Mesothelial cell of epicardium (in vitro differentiated cells): ENCODE measurements at places on chromosomes 2 and 18.

DNA sequence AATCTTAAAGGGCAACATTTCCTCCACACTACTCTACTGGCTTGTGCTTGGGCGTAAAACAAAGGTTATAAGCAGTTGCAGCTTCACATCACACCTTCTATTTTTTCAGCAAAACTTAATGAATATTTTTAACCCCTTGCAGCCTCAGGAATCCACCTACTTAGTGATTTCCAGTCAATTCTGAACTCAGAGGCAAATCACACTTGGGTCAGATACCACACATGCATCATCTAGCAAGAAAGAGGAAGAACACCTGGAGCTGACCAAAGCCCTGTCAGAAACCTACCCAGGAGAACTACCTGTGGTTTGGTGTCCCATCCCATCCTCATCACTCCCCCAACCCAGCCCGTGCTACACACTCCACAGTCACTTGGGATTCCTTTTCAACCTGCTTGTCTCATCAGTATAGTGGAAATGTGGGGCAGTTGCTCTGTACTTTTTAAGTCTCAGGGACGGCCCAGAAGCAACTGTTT is 25.5 kb downstream of the PIAS2 start:
- DNase-seq = no peak

GRCh38 chr2:12806549-12807242 is 90.0 kb downstream of the TRIB2 start:
- DNase-seq = no peak

DNA sequence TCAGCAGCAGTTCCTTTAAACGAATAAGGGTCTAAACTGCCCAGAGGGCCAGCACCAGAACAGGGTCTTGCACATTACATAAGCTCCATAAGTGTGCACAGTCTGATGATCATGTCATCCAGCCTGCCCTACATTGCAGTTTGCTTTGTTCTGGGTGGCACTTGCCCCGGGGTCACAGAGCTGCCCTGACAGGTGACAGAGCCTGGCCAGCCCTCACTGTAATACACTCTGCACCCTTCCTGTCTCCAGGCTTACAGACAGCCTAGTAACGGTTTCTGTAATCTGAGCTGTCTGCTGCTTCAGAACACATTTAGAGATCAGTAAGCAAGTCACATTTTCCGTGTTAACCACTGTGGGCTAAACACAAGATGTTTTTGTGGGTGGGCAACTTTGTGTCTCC is 213.3 kb downstream of the FAM210A start:
- DNase-seq = no peak

GRCh38 chr2:106117882-106118684 is 76.0 kb downstream of the UXS1 start:
- no peak for DNase-seq

- no peak for DNase-seq
Observed at GRCh38 chr2:9370746-9371145, 52.6 kb downstream of the ITGB1BP1 start.

GRCh38 chr2:136059036-136059472 is 58.9 kb downstream of the CXCR4 start:
- no peak for DNase-seq
